ENCODE measurements at places on chromosomes 2 and 18.
A peak's percentile ranks its signal among the peaks of the same experiment; 100 is the strongest.

DNA sequence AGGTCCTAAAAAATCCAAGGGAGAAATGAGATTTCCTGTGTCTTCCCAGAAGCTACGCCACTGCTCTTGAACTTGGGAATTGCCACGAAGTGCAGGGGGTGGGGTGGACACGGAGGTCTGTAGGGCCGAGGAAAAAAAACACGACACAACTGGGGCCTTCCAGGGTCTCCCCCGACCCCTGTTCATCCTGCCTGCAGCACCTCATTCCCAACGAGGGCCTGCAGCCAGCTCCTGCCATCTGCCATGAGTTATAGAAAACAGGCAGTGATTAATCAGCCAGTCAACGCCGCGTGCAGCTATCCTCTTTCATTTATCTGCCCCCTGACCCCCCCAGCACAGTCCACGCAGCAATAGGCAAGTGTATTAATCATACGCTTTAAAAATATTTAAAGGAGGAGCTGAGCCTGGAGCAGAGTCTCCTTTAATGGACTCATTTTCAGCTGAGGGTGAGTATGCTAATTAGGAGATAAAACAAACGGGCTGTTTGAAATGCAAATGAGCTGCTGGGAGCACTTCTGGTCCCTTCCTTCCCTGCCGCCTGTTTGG lies 209.9 kb downstream of the TFCP2L1 start:
- DNase-seq, result peak; percentile 50

GRCh38 chr2:153557714-153558113 lies 79.2 kb upstream of the RPRM start:
- no peak for DNase-seq

DNA sequence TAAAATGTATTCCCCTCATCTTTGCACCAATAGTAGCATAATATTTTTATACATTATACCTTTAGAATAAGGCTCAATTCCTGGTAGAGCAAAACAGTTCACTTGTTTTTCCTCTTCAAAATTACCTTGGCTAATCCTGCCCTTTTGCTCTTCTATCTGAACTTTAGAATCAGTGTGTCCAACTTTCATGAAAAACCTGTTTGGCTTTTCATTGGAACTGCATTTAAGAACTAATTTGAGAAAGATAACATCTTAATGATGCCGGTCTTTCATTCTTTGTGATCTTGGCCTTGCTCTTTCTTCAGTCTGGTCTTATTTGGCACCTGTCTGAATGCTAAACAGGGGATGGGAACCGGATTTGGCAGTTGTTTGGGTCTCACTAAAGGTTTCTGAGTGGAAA lies 112.9 kb upstream of the CD302 start:
- DNase-seq, result no peak

- no peak for DNase-seq
Observed at GRCh38 chr2:203739351-203739750, 32.9 kb downstream of the CD28 start.

DNA sequence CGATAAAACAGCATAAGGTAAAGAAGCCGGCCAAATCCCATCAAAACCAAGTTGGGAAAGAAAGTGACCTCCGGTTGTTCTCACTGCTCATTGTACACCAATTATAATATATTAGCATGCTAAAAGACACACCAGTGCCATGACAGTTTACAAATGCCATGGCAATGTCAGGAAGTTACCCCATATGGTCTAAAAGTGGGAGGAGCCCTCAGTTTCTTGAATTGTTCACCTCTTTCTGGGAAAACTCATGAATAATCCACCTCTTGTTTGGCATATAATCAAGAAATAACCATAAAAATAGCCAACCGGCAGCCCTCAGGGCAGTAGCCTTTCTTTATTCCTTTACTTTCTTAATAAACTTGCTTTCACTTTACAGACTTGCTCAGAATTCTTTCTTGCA lies 544.9 kb upstream of the SETBP1 start:
- no peak for DNase-seq

- DNase-seq, result no peak
Observed at GRCh38 chr2:59693231-59693959, 860.1 kb downstream of the BCL11A start.

DNA sequence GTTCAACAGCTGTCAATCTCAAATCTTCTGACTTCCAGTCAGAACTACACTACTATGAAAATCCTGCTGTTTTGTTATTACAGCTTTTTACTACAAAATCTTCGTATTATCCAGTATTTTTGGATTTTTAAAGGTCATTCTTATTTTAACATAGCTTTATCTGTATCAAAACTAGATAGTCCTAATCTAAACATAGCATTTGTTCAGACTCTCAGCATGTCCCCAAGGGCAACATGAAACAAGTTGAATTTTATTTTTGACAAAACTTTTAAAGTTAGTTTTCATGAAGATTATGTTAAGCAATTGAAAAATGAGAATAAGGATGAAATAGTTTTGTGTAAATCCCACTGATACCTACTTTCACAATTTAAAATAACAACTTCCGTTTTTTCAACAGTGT lies 48.1 kb downstream of the PDE1A start:
- no peak for DNase-seq

DNA sequence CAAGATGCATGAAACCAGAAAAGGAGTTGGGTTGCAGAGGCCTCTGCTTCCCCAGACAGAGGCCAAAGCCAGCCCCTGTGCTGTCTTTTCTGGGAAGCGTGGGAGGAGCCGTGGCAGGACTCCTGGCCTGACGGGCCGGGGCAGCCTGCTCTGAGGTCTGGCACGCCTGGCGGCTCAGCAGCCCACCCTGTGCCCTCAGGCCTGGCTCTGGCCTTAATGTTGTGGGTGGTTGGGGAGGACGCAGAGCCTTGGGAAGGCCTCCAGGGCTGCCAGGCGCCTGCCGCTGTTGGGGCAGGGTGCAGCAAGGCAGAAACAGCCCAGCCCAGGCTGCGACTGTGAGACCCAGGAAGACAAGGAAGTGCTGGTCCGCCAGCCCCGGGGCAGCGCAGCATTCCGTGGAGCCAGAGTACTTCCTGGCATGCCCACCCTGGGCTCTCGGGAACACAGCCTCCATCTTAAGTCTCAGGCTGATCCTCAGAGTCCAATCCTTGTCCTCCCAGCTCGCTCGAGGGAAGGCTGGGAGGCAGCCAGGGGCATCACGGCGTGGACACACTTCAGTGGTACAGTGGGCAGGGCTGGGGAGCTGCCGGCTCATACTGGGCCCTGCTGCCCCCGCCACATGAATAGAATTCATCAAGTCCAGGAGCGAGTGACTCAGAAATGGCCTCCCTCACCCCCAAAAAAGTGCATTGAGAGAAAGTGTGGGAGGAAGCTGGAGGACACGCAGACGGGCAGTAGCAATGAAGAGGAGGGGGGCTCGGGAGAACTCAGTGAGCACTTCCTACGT lies 72.6 kb downstream of the EMX1 start:
- no peak for DNase-seq

DNA sequence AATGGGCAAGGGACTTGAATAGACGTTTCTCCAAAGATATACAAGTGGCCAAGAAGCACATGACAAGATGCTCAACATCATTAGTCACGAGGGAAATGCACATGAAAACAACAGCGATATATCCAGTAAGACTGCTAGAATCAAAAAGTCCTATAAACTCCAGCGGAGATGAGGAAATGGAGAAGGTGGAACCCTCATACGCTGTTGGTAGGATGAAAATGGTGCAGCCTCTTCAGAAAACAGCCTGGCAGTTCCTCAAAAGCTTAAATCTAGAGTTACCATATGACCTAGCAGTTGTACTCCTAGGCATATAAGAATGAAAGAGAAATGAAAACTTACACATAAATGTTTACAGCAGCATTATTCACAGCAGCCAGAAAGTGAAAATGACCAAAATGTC lies 48.1 kb downstream of the HPCAL1 start:
- DNase-seq, result no peak

DNA sequence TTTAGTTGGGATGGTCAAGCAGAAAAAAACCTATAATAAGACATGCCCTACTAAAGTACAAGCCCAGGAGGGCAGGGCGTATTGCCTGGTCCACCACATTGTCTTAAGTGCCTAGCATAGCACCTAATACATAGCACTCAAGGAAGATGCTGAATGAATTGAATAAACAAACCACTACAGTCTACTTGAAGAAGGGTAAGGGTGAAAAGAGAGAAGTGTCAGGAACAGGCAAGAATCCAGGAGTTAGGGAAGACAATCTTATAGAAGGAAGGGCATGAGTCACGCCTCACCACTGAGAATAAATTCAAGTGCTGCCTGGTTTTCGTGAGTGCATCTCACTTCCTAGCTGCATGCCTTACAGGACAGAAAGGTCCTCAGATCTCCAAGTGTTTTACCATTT lies 13.9 kb downstream of the SLC19A3 start:
- DNase-seq, result no peak

GRCh38 chr2:227513113-227513512 lies 41.2 kb downstream of the AGFG1 start:
- DNase-seq, result no peak

GRCh38 chr2:47655563-47655880 lies 127.4 kb upstream of the MSH6 start:
- DNase-seq, result no peak

DNA sequence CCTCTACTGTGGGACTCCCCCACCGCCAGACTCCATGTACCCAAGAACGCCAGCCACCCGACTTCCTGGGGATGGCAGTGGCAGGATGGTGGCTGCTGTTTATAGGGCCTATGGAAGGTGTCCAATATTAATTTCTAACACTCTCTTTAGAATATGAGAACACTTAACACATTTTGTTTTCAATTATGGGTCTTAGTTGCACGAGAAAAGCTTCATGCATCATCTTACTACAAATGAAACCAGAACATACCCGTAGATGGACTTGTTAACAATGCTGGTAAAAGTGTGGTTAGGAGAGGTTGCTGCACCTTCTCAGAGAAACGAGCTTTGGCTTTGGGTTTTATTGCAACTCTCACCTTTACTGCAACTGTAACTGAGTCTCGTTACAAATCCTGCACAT lies 335.6 kb upstream of the ID2 start:
- no peak for DNase-seq

GRCh38 chr2:209387389-209387788 lies 36.5 kb upstream of the MAP2 start:
- DNase-seq, result no peak

GRCh38 chr2:33298233-33298632 lies 178.2 kb upstream of the RASGRP3 start:
- DNase-seq, result no peak

- DNase-seq, result peak; percentile 44
Observed at GRCh38 chr18:59455728-59456276, 96.7 kb upstream of the LMAN1 start.

- DNase-seq, result no peak
Observed at GRCh38 chr2:36717603-36718266, 21.2 kb downstream of the VIT start.

GRCh38 chr18:3356614-3357013 lies 93.4 kb upstream of the TGIF1 start:
- no peak for DNase-seq
